ENCODE measurements at places on chromosomes 7 and 10.

GRCh38 chr7:140509789-140510188 lies 30.5 kb upstream of the MKRN1 start:
- DNase-seq: no peak

DNA sequence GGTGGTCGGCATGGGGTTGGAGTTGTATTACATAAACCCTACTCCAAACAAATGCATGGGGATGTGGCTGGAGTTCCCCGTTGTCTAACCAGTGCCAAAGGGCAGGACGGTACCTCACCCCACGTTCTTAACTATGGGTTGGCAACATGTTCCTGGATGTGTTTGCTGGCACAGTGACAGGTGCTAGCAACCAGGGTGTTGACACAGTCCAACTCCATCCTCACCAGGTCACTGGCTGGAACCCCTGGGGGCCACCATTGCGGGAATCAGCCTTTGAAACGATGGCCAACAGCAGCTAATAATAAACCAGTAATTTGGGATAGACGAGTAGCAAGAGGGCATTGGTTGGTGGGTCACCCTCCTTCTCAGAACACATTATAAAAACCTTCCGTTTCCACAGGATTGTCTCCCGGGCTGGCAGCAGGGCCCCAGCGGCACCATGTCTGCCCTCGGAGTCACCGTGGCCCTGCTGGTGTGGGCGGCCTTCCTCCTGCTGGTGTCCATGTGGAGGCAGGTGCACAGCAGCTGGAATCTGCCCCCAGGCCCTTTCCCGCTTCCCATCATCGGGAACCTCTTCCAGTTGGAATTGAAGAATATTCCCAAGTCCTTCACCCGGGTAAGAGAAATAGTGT lies at the start of gene CYP2E1:
Gene CYP2E1 (plus strand): TSS at position 407 of the 632 bp plus-strand sequence. CDS start 33 bp downstream, at position 440.
- no peak for DNase-seq

DNA sequence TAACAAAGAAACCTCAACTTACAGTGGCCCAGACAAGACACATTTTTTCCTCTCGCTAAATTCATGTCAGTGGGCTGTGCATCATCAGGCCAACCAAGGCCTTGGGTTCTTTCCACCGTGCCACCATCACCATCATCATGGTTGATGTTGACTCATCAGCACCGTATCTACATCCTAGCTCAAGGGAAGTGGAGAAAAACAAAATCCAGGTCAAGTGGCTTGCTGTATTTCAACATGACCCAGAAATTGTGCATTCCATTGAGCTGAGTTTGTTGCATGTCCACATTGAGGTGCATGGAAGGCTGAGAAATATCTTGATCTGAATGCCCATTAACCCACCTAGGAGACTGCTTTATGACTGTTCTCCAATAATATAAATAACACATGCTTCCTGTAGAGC lies 312.4 kb upstream of the CDC14C start:
- no peak for DNase-seq

- no peak for DNase-seq
Observed at GRCh38 chr10:113991091-113991860, 52.4 kb upstream of the ADRB1 start.

GRCh38 chr7:39951226-39952194 lies 1.5 kb downstream of the CDK13 start:
- DNase-seq: peak; percentile 43

- no peak for DNase-seq
Observed at GRCh38 chr7:35513828-35514227, 181.1 kb downstream of the HERPUD2 start.

DNA sequence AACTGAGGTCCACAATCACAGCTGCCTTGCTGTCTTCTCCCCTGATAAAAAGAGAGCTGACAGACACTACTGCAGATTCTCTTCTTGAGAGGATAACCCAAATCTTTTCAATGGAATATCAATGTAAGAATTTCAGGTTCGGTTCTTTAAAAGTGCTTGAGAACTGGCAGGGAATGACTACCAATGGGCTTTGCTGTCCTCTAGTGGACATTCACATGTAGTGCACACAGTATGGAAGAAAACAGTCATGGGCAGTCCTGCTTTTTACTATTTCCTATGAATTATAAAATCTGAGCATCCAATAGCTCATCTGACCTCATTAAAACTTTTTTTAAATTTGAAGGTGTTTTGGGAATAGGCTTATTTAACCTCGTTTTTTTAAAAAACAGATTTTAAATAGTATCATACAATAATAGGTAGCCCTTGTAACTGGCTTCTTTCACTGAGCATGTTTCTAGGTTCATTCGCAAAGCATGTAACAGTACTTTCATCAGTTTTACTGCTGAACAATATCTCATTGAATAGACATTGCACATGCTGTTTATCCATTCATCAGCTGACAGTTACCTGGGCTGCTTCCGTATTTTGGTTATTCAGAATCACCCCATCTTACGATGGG lies 18.3 kb downstream of the FZD9 start:
- peak; percentile 60 for DNase-seq

DNA sequence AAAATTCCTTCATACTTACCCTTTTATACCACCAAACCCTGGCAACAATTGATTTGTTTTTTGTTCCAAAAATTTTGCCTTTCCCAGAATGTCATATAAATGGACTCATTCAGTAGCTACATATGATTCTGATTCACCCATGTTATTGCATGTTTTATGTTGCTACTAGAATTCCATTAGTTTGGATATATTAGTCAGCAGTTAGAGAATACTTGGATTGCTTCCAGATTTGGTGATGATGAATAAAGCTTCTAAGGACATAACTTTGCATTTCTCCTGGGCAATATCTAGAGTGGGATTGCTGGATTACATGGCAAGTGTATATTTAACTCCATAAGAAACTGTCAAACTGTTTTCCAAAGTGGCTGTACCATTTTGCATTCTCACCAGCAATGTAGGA lies 806.9 kb downstream of the DNAJB9 start:
- DNase-seq: no peak

GRCh38 chr10:42984761-42985325 lies 92.0 kb upstream of the RET start:
- no peak for DNase-seq

GRCh38 chr10:17210361-17210760 lies 8.9 kb upstream of the TRDMT1 start:
- DNase-seq: no peak

DNA sequence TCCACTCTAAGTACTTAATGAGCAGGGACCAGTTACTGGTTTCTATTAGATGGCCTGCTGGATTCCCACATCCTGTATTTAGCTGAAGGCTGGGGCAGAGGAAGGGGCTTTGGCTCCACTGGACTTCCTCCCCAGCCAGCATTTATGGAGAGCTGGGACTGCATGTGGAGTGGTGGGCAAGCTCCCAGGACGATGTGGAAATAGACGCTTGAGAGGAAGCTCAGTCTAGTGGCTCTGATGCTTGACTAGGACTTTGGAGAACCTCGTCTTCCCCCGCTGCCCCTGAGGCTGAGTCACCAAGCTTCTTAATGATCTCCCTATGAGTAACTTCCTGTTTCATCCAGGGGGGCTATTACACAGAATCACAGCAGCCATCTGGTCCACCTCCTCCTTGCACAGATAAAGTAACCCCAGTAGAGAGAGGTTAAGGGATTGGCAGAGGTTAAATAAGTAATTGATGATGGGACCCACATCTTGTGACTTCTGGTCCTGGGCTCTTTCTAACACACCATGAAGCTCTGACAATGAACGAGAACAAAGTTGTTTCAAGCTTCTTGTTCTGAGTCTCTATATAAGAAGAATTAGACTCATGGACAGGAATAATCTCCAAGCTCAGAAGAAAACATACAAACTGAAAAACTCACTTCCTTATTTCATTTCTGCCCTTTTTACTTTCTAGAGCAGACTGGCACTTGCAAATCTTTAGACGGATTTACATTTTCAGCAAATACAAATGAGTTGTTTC lies 126.2 kb downstream of the PRPF18 start:
- DNase-seq: no peak

DNA sequence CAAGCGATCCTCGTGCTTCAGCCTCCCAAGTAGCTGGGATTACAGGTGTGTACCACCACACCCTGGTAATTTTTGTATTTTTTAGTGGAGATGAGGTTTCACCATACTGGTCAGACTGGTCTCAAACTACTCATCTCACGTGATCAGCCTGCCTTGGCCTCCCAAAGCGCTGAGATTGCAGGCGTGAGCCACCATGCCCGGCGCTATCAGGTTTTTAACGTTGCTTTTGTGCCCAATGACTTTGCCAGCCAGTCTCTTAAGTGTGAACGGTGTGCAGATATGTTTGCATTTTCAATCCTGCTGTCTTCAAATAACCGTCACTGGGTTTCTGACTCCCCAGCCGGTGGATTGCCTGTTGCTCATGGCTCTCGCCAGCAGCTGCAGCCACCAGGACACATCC lies 201.8 kb upstream of the PPP2R2D start:
- DNase-seq: no peak

DNA sequence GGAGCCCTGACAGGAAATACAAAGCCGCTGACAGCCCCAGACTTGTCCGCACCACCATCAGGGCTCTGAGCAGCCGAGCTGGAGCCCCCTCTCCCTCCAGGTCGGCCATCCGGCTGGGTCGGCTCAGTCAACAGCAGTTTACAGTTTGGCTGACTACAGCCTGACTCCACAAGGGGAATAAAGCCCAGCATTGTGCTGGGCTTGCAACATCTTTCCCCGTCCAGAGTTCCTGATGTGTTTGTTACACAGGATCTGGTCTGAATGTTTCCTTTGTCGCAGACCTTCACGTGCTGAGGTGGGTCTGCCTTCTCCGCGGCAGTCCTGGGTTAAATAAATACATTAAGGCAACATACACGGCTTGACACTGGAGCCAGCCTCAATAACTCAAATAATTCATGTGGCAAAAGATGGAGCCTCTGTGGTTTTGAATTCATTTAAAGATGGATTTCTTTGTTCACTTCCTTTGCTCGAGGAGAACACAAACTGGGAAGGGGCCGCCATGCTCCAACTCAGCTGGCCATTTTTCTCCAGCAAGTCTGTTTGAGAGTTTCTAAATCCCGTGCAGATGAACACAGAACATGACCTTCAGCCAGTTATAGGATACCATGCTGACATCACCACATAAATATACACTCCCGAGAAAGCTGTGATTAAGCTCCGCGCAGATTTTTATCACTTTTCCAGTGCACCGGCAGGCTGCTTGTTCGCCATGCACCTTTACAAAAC lies 192.1 kb downstream of the WDR11 start:
- peak; percentile 57 for DNase-seq

- DNase-seq: no peak
Observed at GRCh38 chr10:10826125-10826524, 191.5 kb upstream of the CELF2 start.

DNA sequence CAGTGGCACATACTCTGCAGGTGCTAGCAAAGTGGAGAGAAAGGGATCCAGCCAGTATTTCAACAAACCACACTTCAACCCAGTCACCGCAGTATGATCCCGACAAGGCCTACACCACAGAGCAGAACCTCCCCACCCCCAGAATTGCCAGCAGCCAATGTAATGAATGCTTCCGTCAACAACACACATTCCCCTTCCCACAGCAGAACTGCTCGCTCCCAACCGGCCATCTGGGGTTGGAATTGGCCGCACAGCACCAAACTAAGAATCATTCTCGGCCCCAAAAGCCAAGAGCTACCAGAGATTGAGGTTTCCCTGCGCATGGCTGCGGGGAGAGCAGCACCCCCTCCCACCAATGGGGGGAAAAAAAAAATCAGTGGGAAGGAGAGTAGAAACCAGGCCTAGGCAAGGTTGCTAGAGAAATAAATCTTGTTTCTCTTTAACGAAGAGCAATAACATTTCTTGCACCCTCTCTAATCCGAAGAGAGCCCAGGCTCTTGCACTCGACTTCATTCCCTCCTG lies 1.1 kb downstream of the WASL start:
- peak; percentile 56 for DNase-seq
